ENCODE measurements at places on chromosomes 7 and 10.

- no peak for DNase-seq
These were observed 597.6 kb downstream of the PCDH15 start for GRCh38 chr10:54203401-54203800.

DNA sequence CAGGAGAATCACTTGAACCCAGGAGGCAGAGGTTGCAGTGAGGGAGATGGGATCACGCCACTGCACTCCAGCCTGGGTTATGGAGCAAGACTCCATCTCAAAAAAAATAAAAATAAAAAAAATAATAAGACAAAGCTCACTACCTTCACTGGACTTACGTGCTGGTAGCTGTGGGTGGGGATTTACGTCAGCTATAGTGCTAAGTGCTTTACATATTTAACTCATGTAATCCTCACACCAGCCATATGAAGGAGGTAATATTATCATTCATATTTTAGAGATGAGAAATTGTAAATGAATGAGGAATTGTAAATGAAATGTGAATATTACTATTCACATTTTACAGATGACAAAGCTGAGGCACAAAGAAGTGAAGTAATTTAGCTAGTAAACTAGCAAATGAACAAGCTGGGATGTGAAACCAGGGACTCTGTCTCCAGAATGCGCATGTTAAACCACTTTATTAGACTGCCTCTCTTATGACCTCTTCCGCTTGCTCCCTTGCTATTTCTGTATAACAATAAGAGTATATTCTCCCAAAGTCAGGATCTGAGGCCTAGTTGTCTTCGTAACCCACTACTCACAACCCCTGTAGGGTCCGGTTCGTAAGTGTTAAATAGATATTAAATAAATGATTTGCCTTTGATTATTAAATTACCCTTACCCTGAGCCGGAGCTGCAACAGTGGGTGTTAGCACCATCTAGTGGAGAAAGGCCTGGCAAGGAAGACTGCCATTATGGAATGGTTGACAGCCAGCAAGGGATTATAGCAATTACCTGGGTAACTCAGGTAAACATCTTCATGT lies 70.2 kb downstream of the HTR7 start:
- DNase-seq, result peak; percentile 1

DNA sequence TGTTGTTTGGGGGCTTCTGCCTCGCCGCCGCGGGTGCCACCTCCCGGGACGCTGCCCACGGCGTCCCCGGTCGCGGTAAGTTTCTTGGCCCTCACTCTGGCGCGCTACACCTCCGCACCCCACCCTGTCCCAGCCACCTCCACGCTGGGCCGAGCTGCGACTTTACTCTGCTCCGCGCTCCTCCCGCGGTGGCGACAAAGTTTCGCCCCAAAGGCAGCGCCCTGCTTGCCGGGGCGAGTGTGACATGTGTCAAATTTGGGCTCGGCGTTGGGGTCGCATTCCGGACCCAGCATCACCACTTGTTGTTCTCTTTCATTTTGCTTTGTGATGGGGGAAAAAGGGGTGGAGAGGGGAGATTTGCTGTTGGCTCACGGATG lies 167.7 kb upstream of the PPP1R3A start:
- DNase-seq, result no peak

DNA sequence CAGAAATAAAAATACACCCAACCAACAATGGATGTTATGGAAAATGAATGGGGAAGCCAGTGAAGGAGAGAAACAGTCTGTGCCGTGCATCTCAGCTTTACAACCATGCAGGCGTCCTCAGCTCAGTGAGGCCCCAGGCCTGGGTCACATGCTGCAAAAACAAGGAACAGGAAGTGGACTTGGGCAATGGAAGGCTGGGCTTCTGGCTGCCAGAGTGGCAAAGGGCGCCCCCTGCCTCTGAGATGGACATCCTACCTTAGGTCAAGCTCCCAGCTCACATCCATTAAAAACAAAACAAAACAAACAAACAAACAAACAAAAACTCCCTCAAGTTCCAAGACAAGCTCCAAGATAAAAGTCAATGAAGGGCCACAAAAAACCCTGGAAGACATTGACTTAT lies 54.7 kb upstream of the AFAP1L2 start:
- no peak for DNase-seq

GRCh38 chr10:955127-955819 lies 23.8 kb upstream of the LARP4B start:
- no peak for DNase-seq

- no peak for DNase-seq
These were observed 129.9 kb downstream of the ADARB2 start for GRCh38 chr10:1607466-1607865.

GRCh38 chr7:50166997-50167965 lies 74.2 kb upstream of the ZPBP start:
- DNase-seq, result no peak

DNA sequence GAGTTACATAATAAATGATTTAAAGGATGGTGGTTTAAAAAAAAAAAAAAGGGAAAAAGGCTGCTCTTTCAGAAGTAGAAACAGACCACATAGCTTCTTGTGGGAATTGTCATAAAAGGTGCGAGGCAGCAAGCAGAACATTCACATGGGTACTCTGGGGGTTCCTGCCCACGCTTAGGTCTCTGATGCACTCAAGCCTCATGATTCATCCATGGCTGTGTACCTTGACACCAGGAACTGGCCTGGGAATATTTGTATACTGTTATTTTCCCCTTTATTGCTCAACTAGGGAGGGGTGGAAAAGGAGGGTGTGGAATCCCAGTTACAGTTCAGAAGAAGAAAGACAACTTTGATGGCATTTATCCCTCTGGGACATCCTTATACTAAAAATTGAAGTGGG lies 4.0 kb downstream of the PON2 start:
- no peak for DNase-seq

GRCh38 chr10:11672836-11673235 lies 61.4 kb upstream of the USP6NL start:
- no peak for DNase-seq

DNA sequence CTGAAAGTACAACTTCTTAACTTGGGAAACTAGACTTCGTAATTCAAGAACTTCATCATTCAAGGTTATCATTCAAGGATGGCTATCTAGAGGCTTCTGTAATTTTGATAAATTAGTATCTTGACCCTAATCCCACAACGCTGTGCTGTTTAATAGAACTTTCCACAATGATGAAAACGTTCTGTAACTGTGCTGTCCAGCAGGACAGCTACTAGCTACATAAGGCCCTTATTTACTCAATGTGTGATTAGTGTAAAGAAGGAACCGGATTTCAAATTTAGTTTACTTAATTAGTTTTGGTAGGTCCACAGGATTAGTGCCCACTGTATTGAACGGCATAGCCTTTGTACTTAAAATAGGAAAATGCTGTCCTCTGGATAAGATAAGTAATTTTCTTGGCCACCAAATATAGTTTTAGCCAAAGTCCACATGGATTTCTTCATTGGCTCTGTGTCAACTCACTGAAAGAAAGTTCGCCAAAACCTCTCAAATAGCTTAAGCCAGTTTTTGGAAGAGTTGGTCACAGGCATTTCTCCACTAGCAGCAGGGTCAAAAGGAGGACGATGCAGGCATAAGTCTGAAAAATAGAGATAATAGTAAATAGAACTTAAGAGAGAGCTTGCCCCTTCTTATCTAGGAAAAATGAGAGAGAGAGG lies 17.3 kb downstream of the DGKI start:
- no peak for DNase-seq

- DNase-seq, result no peak
These were observed 14.6 kb upstream of the ECHDC3 start for GRCh38 chr10:11727563-11727962.

DNA sequence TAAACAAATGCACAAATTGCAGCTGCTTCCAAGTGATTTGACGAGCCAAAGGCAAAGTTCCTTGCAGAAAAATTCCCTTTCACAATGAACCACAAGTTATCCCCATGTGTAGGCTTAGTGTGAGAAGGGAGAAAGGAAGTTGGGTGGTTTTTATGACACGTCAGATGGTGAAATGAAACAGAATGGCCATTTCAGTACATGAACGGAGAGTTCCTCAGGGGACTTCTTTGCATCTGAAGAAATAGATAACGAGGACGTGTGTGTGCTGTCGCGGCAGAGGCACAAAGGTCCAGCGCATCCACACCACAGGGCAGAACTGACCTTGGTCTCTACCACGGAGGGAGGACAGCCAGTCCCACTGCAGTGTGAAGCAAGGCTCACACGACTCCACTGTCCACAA lies 135.9 kb downstream of the PAXIP1 start:
- DNase-seq, result no peak

- no peak for DNase-seq
These were observed 214.3 kb downstream of the JAZF1 start for GRCh38 chr7:27966219-27966780.

DNA sequence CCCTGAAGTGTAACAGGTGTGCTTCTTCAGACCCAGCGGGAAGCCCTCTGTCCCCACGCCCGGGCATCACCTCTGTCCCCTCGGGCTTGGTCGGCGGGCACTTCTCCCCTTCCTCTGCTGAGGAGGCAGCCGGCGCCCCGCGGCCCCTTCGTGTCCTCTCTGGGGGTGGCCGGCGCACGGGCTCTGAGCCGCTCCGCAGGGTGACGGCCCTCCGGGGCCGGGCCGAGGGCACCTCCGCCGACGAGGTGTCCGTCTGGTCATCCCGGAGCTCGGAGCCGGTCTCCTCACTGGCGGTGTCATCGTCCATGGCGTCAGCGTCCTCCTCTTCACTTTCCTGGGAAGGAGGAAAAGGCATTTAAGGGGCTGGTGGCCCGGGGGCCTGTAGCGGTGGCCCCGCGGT lies 239.0 kb downstream of the SFMBT2 start:
- no peak for DNase-seq

GRCh38 chr7:151631570-151631952 lies 111.9 kb upstream of the RHEB start:
- DNase-seq, result no peak

DNA sequence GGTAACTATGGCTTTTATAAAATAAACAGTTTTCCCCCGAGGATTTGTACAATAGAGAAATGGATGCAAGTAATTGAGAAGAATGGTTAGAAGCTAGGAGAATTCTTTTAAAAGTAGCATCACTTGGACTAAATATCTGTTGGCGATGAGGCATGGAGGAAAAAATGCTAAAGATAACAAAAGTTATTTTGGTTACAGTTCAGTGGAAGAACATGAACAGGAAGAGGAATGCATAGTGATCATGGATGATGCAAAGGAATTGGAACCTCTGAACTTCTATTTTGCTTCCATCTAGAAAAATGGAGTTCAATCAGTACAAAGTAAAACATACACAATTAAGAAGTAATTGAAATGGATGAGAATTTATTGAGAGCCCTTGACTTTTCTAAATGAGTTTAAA lies 32.9 kb downstream of the ENTPD1 start:
- no peak for DNase-seq

DNA sequence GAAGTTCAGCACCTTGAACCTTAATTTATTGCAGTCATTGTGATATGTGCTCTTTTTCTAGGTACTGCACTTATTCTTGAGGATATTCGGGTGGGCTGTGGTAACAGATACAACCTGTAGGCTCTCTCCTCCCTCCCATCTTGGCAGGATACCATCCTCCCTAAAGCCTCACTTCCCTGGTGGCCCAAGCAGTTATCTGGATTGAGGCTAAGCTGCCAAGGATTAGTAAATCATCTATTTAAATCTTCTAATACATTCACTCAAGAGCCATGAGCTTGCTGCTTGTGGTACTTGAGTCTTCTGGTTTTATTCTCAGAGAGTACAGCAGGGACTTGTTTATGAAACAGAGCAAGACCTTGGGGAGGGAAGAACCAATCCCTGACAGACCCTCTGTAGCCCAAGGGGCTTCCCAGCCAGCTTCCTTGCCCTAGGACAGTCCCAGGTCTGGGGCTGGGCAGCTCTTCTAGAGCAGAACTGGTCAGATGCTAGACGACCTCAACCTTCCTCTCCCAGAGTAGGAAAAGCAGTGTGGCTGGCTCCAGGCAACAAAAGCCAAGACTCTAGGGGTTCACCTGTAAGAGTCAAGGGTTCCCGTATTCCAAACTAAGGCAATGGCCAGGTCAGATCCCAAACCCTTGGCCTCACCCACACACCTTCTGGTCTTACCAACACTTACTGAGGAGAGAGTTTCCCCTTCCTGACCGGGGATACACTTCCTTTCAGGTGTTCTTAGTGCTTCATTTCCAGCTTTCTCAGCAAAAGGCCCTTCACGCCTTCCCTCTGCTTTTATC lies 21.3 kb downstream of the WNT8B start:
- DNase-seq, result no peak

DNA sequence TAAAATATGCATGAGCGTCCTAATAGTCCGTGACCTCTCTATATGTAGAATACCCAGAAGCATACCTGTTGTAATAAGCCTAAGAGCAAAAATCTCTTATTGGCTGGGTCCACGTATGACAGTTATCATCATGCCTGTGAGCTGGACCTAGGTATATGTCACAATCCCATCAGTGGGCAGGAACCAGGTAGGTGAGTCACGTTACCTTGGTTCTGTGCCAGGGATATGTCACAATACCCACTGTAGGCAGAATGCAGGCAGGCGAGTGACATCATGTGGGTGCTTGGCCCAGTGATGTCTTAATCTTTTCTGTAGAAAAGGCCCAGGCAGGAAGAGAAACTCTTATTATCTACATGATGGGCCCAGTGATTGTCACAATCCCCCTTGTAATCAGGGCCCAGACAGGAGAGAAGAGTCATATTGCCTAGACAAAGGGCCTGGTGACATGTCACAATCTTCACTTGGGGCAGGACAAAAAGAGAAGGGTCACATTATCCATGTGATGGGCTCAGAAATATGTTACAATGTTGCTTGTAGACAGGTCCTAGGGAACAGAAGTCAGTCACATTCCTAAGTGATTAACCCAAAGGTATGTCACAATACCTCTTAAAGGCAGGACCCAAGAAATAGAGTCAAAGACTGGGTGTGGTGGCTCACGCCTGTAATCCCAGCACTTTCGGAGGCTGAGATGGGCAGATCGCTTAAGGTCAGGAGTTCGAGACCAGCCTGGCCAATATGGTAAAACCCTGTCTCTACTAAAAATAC lies 12.9 kb upstream of the ZNF736 start:
- no peak for DNase-seq

- DNase-seq, result no peak
These were observed 129.7 kb downstream of the EPC1 start for GRCh38 chr10:32217216-32217615.

DNA sequence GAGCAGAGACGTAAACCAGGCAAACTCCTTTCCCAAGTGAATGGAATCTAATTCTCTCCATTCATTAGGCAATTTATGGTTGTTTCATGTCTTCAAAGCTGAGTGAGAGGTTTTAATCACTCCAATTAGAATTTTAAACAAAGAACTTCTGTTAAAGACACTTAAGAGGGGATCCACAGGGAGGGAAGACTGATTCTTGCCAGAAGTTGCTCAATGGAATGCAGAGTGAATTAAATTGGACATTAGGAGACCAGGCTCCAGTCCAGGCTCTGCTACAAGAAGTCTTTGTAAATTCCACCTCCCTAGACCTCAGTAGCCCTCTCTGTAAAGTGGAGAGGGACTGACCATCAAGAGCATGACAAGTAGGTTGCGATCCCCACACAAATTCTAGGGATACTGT lies 130.7 kb upstream of the TMEM72 start:
- no peak for DNase-seq

DNA sequence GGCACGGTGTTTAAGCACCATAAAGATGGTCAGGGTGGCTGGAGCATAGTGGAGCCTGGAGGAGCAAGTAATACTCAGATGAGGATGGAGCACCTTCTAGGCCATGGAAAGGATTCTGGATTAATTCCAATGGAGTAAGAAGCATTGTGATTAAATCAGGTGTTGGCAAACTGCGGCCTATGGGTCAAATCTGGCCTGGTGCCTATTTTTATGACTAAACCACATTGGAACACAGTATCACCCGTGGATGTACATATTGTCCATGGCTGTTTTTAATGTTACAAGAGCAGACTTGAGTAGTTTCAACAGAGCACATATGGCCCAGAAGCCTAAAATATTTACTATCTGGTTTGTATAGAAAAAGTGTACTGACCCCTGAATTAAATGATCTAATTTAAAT lies 49.9 kb upstream of the TMEM248 start:
- DNase-seq, result no peak

GRCh38 chr7:70131817-70132216 lies 533.5 kb downstream of the AUTS2 start:
- no peak for DNase-seq

Data from NCI-H2081 treated with DMSO at 0.1 percent for 48 hours (cell line).